GM12891 (cell line): ENCODE measurements at places on chromosomes 11 and 22.

DNA sequence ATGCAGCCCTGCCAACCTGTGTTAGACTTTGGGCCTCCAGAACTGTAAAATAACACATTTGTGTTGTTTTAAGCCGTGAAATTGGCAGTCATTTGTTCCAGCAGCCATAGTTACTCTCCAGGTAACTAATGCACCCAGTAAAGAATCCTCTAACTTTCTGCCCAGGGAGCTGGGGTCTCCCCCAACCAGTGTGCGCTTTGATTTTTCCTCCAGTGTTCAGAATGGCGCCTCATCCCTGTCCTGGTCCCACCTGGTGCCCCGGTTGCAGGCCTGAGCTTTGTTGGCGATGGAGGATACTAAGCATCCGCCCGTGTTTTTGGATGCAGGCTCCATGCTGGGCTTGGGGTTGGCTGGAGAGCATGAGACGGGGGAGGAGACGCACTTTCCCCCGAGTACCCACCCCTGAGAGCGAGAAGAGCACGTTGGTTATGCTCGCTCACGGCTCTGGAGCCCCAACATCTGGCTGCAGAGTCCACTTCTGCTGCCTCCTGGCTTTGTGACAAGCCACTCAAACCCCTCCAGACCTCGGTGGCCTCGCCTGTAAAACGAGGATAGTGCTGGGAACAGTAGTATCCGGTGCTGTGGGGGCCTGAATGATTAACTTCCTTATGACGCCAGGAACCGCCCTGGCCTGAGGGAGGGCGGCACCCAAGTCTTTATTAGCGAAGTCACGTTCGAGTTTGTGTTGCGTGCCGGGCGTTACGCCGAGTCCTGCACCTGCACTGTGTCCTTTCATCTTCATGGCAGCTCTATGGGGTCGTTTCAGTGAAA lies 25.8 kb downstream of the MRGPRD start:
- DNase-seq, result no peak

DNA sequence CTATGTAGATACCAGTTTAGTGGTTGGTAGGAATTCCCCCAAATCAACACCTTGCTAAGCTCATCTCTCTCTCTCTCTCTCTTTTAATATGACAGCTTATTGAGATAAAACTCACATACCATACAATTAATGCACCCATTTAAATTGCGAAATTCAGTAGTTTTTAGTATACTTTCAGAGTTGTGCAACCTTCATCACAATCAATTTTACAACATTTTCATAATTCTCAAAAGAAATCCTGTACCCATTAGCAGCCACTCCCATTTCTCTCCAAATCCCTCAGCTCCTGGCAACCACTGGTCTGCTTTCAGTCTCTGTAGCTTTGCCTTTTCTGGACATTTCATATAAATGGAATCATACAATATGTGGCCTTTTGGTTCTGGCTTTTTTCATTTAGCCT lies 13.3 kb downstream of the NNMT start:
- DNase-seq, result no peak

GRCh38 chr11:47356129-47356997 lies 3.9 kb upstream of the MYBPC3 start:
- no peak for DNase-seq

DNA sequence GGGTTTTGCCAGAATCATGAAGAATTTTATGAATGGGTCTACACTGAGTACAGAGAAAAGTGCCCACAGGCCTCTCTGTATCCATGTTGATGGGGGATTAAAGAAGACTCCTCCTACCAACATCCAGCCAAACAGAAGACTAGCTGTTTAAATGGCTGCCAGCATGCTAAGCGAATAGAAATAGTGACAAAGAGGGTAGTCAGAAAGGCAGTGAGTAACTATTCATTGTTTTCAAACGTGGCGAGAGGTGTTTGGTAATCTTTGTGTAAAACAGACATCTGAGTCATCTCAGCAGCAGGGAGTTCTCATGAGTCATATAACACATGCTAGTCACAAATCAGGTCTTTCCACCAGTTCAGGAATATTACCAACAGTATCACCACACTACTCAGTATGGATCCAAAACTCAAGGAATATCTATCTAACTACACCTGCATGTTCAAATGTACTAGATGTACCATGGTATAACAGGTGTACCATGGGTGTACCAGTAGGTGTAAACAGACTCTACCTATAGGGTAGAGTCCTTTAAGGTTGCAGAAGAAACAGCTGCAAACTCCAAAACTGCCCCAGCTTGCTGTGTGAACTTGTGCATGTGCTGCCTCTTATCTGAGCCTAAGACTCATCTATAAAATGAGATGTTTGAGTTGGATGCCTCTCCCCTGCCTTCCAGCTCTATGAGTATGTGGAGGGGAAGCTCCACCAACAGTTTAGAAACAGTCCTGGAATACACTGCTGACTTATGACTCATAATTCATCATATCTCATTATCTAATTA lies 82.0 kb downstream of the SLC1A2 start:
- DNase-seq, result no peak

GRCh38 chr11:115456019-115456418 lies 48.2 kb downstream of the CADM1 start:
- no peak for DNase-seq

- no peak for DNase-seq
Observed at GRCh38 chr11:62512961-62513360, 33.6 kb downstream of the AHNAK start.

- no peak for DNase-seq
Observed at GRCh38 chr11:91825777-91826176, 398.8 kb upstream of the FAT3 start.

- no peak for DNase-seq
Observed at GRCh38 chr11:133227632-133228111, 304.6 kb downstream of the OPCML start.

- DNase-seq, result no peak
Observed at GRCh38 chr11:76577226-76577920, 93.2 kb downstream of the LRRC32 start.

DNA sequence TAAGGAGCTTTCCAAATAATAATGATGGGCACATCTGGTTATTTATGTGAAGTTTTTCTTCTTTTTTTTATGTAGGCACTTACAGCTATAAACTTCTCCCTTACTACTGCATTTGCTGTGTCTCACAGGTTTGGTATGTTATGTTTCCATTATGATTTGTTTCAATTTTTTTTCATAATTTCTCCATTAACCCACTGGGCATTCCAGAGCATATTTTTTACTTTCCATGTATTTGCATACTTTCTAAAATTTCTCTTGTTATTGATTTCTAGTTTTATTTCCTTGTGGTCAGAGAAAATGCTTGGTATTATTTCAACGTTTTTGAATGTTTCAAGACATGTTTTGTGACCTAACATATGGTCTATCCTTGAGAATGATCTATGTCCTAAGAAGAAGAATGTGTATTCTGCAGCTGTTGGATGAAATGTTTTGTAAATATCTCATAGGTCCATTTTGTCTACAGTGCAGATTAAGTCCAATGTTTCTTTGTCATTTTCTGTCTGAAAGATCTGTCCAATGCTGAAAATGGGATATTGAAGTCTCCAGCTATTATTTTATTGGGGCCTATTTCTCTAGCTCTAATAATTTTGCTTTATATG lies 362.1 kb downstream of the DDX10 start:
- no peak for DNase-seq

DNA sequence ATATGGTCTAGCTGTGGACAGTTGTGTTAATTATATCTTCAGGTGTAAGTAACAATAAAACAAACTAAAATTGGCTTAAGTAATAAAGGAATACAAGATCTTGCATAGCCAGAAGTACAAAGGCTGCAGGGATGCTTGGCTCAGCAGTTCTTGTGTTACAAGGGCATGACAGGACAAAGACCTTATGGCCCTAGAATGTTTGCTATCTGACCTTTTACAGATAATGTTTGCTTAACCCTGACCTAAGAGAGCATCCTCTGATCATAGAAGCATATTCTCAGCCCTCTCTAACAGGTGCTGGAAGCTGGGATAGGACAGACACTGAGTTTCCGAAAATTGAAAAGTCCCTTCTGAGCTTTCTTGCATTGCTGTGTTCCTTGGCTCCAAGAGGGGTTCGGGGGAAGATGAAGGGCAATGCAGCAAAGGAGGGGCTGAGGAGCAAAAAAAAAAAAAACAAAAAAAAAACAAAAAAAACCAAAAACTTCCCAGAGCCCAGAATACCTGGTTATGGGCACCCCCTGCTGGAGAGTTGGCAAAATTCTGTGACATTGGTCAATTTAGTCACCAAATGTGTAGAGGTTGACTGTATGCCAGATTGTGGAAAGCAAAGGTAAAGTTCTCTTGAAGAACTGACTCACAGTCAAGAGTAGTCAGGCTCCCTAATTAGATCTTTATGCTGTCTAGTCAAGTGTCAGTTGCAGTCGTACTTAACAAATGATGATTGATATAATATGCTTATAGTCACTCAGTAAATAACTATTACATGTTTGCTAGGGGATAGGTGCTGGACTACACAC lies 10.4 kb upstream of the HIKESHI start:
- DNase-seq, result peak; percentile 16

DNA sequence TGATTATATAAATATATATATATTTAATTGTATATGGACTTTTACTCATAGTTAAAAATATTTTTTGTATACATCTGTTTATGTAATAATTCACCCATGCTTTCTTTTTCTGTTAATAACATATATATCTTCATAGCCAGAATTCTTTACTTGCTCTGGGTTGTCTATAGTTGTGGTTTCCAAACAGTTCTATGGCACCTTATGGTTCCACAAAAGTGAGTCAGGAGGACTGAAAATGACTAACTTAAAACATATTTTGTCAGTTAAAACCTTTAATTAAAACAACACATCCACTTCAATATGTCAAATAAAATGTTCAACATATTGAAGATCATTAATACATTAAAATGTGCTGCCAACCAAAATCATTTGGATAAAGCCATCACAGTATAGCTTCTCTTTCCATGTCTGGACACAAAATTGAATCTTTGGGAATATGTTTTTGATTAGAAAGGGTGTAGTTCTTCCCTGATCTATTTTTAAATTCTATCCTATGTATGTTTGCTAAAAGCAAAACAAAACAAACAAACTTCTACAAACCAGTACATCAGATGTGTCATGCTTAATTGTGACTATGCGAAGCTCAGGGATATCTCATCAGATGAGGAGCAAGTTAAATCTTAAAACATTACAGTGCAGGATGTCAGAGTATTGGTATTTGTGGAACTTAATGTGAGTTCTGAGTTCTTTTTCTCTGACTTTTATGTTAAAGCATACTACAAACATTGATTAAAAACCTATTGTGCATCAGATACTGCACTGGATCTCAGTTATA lies 1488.4 kb upstream of the TENM4 start:
- DNase-seq, result no peak

DNA sequence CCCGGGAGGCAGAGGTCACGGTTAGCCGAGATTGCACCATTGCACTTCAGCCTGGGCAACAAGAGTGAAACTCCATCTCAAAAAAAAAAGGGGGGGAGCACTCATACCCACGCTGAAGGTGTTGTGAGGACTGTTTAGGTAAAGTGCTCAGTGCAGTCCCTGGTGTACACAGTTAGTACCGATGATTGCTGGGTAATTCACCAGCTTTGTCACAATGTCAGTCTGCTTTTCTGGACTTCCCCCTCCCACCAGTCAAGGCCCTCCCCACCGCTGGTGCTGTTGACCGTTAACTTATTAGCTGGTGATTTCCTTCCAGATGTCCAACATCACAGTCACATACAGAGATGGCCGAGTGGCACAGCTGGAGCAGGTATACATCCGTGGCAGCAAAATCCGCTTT lies 11.9 kb downstream of the SNRPD3 start:
- no peak for DNase-seq

- DNase-seq, result no peak
Observed at GRCh38 chr11:131065435-131066413, 149.4 kb upstream of the SNX19 start.

DNA sequence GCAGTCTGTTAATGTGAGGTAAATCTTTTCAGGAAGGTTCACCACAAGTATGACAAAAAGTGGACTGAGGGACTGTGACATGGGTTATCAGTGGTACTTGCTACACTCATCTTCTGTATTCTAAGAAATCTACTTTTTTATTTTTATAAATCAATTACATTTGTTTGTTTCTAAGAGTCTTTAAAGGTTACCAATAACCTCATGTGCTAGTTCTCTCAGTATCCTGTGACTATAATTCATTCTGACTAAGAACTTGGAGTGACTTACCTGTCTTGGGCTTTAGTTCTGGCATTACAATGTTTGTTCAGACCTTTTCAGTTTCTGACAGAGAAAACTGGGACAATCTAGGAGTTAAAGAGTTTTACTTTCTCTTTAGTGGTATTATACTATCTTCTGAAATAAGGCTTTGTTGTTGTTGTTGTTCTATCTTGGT lies 108.4 kb downstream of the PDE3B start:
- no peak for DNase-seq

- no peak for DNase-seq
Observed at GRCh38 chr11:110081462-110082376, 11.5 kb upstream of the ZC3H12C start.

GRCh38 chr11:64043545-64043944 lies 7.8 kb downstream of the FLRT1 start:
- no peak for DNase-seq

DNA sequence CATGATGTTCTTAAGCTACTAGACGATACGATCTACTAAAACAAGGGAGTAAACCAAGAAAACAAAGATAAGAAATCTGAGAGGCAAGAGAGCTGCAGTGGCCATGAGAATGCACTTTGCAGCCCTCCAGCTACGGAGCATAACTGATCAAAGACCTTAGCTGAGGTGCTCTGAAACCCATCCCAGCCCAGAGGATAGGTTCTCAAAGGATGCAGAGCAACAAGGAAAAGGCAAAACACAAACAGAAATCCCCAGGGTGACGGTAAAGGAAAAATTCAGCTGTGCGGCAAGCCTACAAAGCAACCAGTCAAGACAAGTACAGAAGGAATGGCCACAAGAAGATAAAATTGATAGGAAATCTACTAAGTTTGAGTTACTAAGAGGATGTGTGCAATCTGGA lies 32.5 kb upstream of the CFAP300 start:
- no peak for DNase-seq

DNA sequence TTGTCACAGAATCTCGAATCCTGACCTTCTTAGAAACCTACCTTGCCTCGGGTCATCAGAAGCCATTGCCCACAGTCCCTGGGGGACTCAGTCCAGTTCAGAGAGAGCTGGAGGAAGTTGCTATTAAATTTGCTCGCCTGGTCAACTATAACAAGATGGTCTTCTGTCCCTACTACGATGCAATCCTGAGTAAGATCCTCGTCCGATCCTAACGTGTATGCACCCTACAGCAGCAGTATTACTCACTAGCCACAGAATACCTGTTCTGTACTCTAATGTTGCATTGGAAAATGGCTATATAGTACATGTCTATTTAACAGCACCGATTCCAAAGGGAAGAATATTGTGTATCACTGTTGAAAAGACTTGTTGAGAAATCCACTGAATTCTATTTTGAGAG lies 33.1 kb downstream of the TCP11L1 start:
- no peak for DNase-seq

GRCh38 chr11:19763330-19763729 lies 50.7 kb downstream of the NAV2 start:
- no peak for DNase-seq

DNA sequence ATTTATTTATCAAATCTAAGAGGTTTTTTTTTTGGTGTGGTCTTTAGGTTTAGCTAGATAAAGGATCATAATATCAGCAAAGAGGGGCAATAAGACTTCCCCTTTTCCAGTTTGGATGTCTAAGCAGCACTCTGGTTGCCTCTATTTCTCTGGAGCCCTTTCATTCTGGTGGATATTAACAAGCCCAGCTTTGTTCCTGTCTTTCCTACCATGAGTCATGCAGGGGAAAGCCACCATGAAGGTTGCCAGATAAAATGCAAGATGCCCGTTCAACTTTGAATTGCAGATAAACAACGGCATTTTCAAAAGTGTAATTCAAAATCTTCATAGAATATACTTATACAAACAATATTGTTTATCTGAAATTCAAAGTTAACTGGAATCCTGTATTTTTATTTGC lies 143.6 kb downstream of the ADAMTS15 start:
- no peak for DNase-seq

GRCh38 chr11:57429946-57430345 lies 3.0 kb upstream of the SLC43A3 start:
- no peak for DNase-seq
